ENCODE measurements at places on chromosomes 1 and 21.

DNA sequence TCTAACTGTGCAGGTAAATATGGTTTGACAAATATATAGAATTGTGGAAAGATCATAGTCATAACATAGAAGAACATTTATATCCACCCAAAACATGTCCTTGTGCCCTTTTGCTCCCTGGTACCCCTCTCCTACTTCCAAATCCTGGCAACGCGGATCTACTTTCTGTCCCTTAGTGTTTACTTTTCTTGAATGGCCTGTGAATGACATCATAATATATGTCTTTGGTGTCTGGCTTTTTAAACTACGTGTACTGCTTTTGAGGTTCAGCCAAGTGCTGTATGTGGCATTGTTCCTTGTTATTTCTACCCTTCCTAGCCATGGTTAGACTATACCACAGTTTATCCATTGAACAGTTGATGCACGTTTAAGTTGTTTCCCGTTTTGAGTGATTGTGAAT, 155.6 kb downstream of the SDCCAG8 start:
- no peak for DNase-seq

DNA sequence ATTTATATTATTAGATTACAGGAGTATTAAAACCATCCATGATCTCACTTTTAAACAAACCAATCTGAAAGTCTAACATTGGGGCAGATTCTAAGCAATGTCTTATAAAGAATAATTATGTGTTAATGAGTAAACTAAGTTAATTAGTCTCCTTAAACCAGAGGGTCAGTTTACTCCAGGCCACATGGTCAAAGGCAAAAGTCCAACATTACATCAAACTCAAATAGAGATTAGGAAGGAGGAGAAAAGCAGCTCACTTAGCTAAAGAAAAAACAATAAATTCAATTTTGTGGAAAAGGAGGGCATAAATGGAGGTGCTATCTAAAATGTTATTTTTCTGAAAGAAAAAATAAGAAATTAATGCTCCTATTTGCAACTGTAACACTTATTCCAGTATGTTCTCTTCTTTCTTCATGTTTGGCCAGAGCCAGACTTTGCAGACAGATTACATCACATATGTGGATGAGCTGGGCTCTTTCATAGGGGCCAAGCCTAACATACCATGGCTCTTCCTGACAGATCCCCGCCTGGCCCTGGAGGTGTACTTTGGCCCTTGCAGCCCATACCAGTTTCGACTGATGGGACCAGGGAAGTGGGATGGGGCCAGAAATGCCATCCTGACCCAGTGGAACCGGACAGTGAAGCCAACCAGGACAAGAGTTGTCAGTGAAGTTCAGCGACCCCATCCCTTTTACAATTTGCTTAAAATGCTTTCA, 24.3 kb upstream of the FMO2 start:
- DNase-seq = peak; percentile 76

- DNase-seq = peak; percentile 58
These were observed 1.1 kb downstream of the KRTAP10-12 start for GRCh38 chr21:44697811-44698734.

DNA sequence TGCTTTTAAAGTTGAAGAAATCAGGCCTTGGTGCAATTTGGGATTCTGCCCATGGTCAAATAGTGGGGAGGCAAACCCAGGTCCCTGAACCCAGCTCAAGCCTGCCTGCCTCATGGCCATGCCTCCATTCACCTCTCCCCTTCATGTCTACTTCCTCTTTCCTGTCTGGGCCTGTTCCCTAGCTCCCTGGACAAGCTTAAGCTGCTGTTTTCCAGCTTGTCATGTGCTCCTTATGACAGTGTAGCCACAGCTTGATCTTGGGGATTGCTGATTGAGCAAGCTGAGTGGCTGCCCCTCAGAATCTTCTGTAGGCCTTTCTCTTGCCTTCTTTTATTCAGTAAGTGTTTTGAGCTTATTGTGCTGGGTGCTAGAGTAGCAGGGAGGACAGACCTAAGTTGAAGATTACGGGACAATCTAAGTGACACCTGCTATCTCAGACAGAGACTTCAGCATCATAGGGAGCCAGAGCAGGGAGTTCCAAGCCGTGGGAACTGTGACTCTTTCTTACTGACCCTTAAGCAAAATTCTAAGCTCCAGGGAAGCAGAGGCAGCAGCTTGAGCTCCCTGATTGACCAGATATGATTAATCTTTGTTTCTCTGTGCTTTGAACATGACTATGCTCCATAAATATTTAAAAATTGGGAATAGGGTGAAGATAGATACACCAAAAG, 520 bp upstream of the MR1 start:
- peak; percentile 58 for DNase-seq

DNA sequence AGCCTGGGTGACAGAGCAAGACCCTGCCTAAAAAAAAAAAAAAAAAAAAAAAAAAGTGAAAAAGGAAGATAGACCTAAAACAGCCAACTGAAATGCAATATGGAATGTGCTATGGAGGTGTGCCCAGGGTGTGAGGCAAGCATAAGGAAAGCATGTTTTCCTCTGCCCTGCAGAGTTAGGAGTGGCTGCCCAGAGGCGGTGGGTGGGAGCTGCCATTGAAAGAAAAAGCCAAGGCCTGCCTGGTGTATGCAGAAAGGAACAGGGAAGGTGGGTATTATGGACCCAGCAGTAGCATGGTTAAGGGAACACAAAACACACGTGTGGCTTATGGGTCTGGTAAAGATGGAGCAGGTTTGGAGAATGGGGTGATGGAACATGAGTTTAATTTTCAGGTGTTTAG, 8.9 kb downstream of the CD244 start:
- no peak for DNase-seq

- DNase-seq = no peak
These were observed 10.3 kb upstream of the PADI6 start for GRCh38 chr1:17361687-17362086.

DNA sequence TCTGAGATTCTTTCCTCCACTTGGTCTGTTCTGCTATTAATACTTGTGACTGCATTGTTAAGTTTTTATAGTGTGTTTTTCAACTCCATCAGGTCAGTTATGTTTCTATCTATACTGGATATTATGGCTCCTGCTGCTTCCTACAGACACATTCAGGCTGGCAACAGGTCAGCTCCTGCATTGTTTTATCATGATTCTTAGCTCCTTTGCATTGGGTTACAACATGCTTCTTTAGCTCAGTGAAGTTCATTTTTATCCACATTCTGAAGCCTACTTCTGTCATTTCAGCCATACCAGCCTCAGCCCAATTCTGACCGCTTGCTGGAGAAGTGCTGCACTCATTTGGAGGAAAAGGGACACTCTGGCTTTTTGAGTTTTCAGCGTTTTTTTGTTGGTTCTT, 37.3 kb upstream of the F3 start:
- no peak for DNase-seq

DNA sequence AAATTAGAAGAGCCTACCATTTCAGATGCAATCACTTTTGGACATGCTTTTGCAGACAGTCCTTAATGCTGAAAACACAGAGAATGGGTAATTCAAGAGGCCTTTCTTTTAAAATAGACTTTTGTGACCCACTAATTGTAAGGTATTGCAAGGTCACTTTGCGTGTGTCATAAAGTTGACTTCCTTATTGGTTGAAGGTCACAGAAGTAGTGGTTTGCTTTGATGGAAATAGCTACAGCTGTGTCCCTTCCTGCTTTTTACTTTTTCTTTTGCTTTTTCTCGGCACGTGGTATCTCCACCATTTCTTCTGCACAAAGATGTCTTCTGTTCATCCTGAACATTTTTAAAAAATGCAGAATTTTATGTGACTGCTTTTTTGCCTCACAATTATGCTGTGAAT, 146.8 kb downstream of the DYRK1A start:
- no peak for DNase-seq

GRCh38 chr1:117169871-117170596, 40.7 kb downstream of the VTCN1 start:
- no peak for DNase-seq

DNA sequence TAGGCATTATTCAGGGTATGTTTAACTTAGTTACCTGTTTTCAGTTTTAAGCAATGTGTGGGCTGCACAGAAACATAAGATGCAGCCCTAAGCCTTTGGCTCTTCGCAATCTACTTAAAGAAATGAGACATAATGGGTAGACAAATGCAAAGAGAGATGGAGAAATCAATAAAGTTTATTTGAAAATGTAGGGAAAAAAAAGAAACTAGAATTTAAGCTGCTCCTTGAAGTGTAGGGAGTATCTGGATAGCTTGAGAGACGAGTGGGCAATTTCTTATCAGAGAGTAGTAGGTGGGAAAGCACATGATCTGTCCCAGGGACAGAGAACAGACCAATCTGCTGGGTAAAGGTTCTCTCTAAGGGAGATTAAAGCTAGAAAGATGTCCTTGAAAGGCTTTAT, 8.9 kb downstream of the WNT2B start:
- no peak for DNase-seq

DNA sequence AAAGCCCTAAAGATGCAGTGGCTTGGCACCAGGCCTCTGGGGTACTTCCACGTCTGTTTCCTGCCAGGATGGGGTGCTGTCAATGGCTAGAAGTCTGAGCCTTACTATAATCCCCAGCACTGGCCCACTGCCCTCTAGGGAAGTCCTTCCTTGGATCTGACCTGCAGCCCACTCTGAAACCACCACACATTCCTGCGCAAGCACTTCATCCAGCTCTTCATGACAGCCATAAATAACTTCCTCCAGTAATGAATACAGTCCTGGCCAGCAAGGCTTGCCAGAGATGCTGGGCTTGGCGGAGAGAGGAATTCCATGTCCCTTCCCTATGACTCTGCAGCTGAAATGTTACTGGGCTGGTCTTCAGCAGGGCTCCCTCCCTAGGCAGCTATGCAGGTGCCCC, 32.6 kb downstream of the ALPL start:
- DNase-seq = no peak

DNA sequence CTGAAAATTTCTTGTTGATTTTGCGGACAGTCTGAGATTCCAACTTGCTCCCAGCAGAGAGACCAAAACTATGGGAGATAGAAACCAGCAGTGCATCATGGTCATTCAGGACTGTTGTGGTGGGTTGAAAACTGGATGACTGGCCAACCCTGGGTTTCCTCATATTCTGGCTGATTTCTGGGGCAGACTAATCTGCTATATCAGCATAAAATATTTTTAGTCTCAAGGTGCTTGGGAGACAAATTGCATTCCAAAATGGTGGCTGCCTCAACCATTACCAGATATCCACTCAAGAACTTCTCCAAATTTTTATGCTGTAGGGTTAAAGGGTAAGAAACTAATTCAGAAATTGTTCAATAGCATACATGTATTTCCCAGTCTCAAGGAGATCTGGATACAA, 434.0 kb downstream of the BRINP3 start:
- DNase-seq = no peak

DNA sequence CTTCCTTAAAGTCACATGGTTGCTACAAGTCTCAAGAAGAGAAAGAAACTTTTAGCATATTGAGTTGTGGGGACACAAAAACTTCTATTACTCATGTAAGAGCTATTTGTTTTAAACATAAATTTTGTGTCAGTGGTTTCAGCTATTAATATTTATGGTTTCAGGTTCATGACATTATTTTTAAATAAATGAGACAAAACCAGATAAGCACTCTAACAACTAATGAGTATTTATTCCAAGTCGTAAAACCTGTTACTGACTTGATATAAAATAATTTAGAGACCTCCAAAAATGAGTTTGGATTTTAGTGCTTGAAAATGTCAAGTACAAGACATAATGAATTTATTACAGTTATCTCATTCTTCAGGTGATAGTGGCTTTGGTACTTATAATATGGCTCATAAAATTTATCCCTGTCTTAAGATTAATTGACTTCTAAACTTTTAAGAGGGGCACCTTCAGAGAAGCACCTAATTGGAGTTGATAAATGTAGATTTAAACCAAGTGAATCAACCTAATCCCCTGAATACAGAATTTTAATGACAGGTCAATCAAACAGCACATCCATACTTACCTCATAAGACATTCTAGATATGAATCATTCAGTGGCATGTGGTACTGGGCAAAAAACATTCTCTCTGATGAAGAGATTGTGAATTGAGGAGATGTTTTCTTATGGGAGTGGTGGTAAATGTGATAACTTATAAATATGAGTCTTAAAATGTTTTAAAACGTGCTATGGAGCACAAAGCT, 167.7 kb upstream of the PTGFR start:
- no peak for DNase-seq

GRCh38 chr1:175479521-175480342, 263.7 kb downstream of the TNR start:
- DNase-seq = no peak

- DNase-seq = no peak
These were observed 20.2 kb downstream of the A3GALT2 start for GRCh38 chr1:33300673-33301072.

- DNase-seq = peak; percentile 25
These were observed 54.5 kb upstream of the ATP2B4 start for GRCh38 chr1:203572134-203572625.

DNA sequence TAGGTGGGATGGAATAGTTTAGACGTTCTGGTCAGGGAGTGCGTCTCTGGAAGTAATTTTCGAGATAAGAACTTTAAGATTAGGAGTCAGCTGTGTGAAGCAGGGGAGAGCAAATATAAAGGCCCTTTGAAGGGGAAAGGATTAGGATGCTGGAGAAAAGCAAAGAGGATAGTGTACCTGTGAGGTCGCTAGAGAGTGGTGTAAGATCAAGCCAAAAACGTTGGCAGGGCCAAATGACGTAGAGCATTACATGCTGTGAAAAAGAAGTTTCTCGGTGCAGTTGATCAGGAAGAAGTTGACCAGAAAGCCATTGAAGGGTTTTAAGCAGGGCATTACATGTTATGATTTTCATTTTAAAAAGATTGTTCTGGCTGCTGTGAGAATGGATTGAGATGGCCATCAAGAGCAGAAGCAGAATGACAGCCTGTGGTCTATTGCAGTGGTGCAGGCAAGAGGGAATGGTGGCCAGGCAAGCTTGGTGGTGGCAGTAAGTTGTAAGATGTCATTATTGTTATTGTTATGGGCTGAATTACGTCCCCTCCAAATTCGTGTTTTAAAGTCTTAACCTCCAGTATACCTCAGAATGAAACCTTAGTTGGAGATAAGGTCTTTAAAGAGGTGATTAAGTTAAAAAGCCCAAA, 113.6 kb upstream of the KIF26B start:
- no peak for DNase-seq

DNA sequence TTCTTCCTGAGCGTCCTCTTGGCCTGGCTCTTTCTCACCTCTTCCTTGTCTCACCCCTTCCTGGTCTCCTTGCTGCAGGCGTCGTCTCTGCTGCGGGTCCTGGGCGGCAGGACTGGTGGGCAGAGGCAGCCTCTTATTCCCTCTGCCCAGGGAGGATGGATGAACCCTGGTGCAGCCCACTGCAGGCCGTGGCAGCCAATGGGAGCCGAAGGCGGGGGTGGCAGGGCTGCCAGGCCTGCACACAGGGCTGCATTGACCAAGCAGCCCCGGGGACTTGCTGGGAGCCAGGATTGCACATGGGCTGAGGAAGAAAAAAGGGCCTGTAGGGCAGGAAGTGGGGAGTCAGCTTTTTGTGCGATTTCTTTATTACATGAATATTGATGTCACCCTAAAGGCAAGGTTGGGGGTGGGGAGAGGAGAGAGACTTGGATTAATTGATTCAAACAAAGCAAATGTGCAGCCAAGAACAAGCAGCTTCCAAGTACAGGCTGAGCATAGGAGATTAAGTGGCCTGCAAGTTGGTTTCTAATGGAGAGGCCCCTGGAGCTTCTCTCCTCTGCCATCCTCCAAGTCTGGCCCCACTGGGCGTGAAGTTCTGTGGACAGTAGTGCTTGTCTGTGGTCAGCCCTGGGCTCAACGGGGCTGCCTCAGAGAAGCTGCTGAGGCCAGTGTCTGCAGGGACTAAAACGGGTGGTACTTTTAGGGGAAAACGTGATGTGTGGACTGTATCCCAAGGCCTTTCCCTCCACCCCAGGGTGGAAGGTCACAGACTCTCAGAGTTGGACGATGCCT, at the start of gene S100B:
TSS of gene S100B (minus strand) at position 108 of the 792 bp plus-strand sequence. CDS start 2,667 bp downstream, outside the sequence.
- no peak for DNase-seq

GRCh38 chr1:169514566-169515270, 29.0 kb upstream of the SLC19A2 start:
- DNase-seq = no peak

- peak; percentile 72 for DNase-seq
These were observed 80.3 kb downstream of the RUNX3 start for GRCh38 chr1:24849672-24850295.

Measured in small intestine (tissue), 16 donors.